MCF 10A (cell line): ENCODE measurements at places on chromosomes 6 and 20. TPM values are rescaled to one million over a fixed set of nuclear protein-coding genes. Genes with fewer than 3 reads are reported as not detected.

GRCh38 chr20:47857569-47858464 lies 72.5 kb upstream of the SULF2 start:
- no peak for DNase-seq
- H3K36me3 ChIP-seq, result no peaks in the 10 kb centered on the region
- H3K4me3 ChIP-seq, result no peak overlapping the region
- no peaks in the 10 kb centered on the region for H3K27me3 ChIP-seq
- H3K27ac ChIP-seq, result no peak overlapping the region

GRCh38 chr6:116508527-116508926 lies 2.9 kb upstream of the CALHM5 start:
- H3K36me3 ChIP-seq, result no peaks in the 10 kb centered on the region
- no peak overlapping the region for H3K4me3 ChIP-seq
- no peaks in the 10 kb centered on the region for H3K27me3 ChIP-seq
- H3K4me1 ChIP-seq, result peaks cover 4% of the 10 kb centered on the region

- H3K4me3 ChIP-seq, result no peak overlapping the region
- H3K36me3 ChIP-seq, result no peaks in the 10 kb centered on the region
- peak; percentile 46 for DNase-seq
- H3K27ac ChIP-seq, result no peak overlapping the region
Measured at GRCh38 chr6:109165392-109165974, 70.2 kb downstream of the CEP57L1 start.

- no peak overlapping the region for H3K4me3 ChIP-seq
- H3K27ac ChIP-seq, result no peak overlapping the region
- DNase-seq, result no peak
- peaks cover 24% of the 10 kb centered on the region for H3K4me1 ChIP-seq
- no peaks in the 10 kb centered on the region for H3K27me3 ChIP-seq
- H3K36me3 ChIP-seq, result no peaks in the 10 kb centered on the region
Measured at GRCh38 chr20:53660078-53660909, 66.7 kb upstream of the ZNF217 start.

- H3K4me3 ChIP-seq, result no peak overlapping the region
- H3K4me1 ChIP-seq, result no peaks in the 10 kb centered on the region
- H3K27ac ChIP-seq, result no peak overlapping the region
- H3K27me3 ChIP-seq, result no peaks in the 10 kb centered on the region
- no peaks in the 10 kb centered on the region for H3K36me3 ChIP-seq
Measured at GRCh38 chr6:147176795-147177194, 27.4 kb upstream of the STXBP5 start.

GRCh38 chr20:12849225-12849910 lies 159.4 kb upstream of the SPTLC3 start:
- H3K4me3 ChIP-seq, result no peak overlapping the region
- H3K27me3 ChIP-seq, result peaks cover 18% of the 10 kb centered on the region
- no peak overlapping the region for H3K27ac ChIP-seq
- H3K36me3 ChIP-seq, result no peaks in the 10 kb centered on the region
- no peak for DNase-seq
- no peaks in the 10 kb centered on the region for H3K4me1 ChIP-seq

Gene MYH7B
- total RNA-seq, result 0.07 and 0.27 TPM in 2 replicates

Gene TIAM2
- total RNA-seq, result 3.1 and 4.8 TPM in 2 replicates

Gene MRAP2
- total RNA-seq, result 0.15 and 0.33 TPM in 2 replicates

Gene HLA-DQA1
- not detected in 2 replicates for total RNA-seq

Gene HLA-DRB1
- not detected in 2 replicates for total RNA-seq

Gene DDO
- not detected in 2 replicates for total RNA-seq

Gene TINAG
- not detected in 2 replicates for total RNA-seq

Gene TCF21
- total RNA-seq, result not detected in 2 replicates
